ENCODE measurements at places on chromosomes 12 and 14. TPM values are rescaled to one million over a fixed set of nuclear protein-coding genes. Genes with fewer than 3 reads are reported as not detected.

- peak; percentile 2 for DNase-seq
These were observed 1.1 kb downstream of the NELL2 start for GRCh38 chr12:44874981-44875416.

GRCh38 chr12:128259556-128260070 is 7.4 kb upstream of the TMEM132C start:
- DNase-seq = peak; percentile 9

DNA sequence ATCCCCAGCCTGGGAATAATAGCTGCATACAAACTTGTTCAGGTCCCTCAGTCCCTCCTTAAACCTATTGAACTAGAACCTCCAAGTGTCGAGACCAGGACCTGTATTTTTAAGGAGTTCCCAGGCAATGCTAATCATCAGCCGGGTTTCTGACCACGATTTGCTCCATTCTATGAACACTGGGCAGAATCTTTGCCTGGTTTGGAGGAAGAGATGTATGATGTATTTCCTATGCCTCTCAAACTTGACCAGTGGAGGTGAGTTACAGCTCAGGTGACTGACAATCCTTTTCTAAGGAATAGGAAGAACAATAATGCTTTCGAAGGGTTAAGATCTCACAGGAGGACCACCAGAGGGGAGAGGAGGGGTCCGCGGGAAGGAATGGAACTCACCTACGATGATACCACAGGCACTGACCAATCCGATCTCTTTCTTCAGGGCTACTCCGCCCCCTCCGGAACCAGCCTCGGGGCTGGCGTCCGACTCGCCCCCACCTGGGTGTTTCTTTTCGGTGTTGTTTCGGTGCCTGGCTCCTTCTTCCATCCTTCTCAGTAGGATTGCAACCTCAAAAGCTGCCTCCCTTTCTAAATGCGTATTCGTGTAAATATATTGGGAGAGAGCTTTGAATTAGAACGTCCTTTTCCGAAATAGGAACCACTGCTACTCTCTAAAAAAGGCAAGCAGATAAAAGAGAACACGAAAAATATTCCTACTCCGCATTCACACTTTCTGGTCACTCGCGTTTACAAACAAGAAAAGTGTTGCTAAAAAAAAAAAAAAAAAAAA is 895 bp downstream of the SLC7A8 start:
- DNase-seq = peak; percentile 80

DNA sequence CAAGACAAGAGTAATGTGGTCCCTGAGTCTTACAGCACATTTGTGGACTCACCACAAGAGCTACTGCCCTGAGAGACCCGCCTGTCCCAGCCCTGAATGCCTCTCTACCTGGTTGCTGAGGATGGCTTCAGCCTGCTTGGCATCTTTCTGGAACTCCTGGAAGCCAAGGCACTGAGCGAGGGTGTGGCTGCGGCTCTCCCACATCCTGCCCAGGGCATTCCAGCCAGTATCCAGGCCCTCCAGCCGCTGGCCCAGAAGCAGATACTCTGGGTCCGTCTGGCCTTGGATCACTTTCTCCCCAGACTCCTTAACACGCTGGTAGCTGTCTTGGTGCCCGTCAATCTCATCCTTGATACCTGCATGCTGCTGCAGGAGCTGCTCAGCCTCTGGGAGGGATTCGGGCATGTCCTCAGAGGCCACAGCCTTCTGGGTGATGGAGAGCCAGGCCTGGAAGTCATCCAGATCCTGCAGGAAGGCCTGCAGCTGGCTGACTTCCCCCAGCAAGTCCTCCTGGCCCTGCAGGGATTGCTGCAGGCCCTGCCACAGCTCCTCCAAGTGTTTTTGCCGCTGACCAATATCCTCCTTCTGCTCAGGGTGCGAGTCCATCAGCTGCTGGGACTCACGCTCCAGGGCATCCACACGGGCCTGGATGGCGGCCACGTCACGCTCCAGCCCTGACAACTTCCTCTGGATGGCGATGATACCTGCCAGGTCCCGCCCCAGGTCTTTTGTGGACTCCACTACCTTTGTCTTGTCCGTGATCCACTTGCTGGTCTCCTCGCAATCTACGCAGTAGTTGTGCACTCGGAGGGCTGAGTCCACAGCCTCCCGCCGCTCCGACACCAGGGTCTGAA is 82.3 kb downstream of the PLEKHG3 start:
- DNase-seq = no peak

DNA sequence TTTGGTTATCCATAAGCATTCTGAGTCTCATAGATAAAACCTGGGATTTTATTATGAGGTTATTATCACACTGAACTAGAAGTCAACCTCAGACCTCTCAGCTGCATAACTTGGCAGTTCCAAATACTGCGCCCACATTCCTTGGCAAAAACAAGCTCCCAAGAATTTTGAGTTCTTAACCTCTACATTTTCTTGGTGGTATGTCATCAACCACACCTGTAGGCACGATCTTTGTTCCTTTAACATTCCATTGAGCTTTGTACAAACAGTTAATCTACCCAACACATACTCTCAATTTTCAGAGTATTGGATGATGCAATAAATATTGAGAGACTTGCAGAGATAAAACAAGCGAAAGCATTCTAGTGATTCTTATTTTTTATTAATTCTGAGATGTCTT is 371.8 kb upstream of the PRICKLE1 start:
- DNase-seq = peak; percentile 13

- no peak for DNase-seq
These were observed 107.9 kb downstream of the PRKCH start for GRCh38 chr14:61429316-61429715.

GRCh38 chr12:52320784-52321400 is at the start of gene KRT83:
Gene KRT83 (minus strand): TSS chr12:52321398. CDS start chr12:52321335, 63 bp downstream.
- DNase-seq = no peak

- DNase-seq = peak; percentile 79
These were observed at the start of gene CDH24 for GRCh38 chr14:23056956-23057756. Gene CDH24 (minus strand): TSS chr14:23057520. CDS start chr14:23055733, 1,787 bp downstream.

DNA sequence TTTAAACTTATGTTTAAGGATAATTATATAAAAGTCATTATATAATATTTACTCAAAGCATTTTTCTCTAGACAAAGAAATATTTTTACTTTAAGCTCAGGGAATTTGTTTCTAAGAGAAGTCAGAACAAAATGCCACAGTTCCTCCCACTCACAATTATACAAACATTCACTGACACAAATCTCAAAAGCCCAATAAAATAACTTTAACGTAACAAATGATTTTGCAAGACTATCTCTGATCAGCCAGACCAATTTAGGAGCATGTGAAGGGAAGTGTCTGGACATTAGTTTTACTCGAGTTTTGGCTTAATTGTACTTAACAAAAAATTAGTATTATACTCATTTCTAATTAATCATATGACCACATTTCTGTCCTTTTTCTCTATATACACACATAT is 41.2 kb downstream of the COCH start:
- no peak for DNase-seq

DNA sequence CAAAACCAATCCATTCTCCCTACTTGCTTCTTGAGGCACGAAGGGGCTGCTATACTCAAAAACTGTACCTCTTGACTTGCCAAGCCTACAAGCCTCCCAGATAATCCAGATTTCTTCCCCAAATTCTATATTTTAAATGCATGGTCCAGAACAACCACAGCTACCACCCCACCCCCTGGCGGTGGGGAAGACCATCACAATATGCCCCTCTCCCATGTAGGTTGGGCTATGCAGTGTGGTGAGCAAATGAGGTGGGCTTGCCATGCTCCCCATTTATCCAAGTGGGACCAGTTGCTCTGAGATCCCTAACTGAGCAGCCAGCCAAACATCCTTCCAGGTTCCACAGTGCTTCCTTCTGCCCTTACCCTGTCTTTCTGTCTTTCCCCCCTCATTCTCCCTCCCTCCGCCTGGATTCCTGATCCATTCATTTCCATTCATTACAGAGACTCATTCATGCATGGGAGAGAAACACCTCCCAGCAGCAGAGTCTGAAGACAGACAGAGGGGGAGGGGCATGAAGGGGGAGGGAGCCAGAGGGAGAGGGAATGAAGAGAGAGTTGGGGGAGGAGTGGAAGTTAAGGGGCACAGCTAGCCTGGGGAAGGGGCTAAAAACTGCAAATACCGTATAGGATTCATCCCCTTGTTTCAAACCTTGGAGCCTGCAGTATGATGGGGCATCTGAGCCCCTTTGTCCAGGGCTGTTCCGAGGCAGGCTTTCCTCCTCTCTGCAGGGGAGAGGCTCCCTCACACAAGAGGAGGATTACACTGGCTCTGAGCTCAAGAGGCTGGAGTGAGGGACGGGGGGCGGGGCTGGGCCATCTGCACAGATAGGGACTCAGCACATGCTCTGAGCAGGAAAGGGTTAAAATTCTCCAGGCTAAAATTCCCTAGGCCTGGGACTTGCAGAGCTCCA is 4.4 kb downstream of the ZNF219 start:
- DNase-seq = peak; percentile 73

DNA sequence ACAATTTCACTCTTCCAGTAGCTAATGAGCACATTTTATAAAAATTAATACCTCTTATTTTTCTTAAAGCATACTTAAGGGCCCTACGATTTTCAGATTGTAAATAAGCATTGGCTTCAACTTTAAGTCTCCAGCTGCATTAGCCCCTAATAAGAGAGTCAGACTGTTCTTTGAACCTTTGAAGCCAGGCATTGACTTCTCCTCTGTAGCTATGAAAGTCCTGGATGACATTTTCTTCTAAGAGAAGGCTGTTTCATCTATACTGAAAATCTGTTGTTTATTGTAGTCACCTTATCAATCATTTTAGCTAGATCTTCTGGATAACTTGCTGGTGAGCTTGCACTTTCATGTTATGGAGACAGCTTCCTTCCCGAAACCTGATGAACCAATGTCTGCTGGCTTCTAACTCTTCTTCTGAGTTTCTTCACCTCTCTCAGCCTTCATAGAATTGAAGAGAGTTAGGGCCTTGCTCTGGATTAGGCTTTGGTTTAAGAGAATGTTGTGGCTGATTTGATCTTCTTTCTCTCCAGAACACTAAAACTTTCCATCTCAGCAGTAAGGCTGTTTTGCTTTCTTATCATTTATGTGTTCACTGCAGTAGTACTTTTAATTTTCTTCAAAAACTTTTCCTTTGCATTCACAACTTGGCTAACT is 377.1 kb upstream of the RGS6 start:
- DNase-seq = no peak

- DNase-seq = no peak
These were observed 158.0 kb upstream of the AMIGO2 start for GRCh38 chr12:47237751-47238211.

DNA sequence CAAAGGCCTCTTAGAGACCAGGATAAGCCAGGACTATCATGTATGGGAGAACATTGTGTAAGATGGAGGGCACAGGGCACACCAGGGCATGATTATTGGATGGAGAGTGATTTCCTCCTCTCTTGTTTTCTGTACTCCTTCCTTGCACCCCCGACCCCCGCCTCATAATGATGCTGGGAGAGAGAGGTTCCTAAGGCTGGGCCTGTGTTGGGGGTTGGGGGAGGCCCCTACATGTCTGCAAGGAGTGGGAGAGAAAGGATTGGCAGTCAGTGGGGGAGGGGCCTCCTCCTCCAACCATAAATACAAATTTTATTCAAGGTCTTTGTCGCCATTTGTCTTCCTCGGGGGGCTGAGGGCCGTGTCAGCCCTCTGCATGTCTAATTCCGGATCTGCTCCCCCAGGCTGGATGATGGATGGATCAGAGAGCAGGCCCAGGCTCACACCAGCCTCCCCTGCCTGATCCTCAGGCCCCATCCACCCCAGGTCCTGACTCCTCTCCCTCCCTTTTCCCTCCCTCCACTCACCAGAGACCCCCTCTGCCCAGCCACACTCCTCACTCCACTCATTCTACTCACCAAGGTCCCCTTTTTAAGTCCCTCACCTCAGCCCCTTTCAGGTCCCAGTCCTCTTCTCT is 2.0 kb upstream of the C1QL4 start:
- DNase-seq = no peak

GRCh38 chr12:31227401-31227981 is 98.5 kb downstream of the SINHCAF start:
- DNase-seq = no peak

DNA sequence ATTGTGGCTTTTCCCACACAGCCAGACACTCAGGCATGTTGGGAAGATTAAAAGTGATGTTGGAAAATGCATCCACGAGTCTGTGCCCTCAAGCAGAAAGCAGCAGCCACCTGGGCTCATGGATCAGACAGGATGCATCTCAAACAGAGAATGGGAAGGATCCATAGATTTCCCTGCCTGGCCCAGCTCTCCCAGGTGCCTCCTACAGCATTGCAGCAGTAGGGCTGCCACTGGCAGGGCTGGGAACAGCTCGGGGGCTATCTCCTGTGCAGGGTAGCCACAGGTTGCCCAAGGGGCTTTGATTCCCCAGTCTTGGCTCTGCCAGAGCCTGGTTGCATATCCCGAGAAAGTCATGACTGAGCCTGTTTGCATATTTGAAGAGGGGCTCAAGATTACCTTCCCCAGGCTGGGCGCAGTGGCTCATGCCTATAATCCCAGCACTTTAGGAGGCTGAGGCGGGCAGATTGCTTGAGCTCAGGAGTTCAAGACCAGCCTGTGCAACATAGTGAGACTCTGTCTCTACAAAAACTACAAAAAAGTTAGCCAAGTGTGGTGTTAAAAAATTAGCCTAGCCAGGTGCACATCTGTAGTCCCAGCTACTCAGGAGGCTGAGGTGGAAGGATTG is 19.5 kb downstream of the C14orf132 start:
- DNase-seq = no peak

DNA sequence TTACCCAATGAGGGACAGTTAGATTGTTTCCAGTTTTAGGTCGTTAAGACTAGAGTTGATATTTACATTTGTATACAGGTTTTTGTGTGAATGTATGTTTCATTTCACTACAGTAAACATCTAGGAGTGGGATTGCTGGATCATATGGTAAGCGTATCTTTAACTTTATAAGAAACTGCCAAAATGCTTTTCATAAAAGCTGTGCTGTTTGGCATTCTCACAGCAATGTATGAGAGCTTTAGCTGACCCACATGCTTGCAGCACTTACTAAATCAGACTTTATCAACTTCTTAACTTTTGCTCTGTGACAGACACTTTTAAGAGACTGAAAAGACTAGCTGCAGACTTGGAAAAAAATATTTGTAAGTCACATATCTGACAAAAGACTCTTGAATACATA is 262.5 kb upstream of the PELI2 start:
- no peak for DNase-seq

DNA sequence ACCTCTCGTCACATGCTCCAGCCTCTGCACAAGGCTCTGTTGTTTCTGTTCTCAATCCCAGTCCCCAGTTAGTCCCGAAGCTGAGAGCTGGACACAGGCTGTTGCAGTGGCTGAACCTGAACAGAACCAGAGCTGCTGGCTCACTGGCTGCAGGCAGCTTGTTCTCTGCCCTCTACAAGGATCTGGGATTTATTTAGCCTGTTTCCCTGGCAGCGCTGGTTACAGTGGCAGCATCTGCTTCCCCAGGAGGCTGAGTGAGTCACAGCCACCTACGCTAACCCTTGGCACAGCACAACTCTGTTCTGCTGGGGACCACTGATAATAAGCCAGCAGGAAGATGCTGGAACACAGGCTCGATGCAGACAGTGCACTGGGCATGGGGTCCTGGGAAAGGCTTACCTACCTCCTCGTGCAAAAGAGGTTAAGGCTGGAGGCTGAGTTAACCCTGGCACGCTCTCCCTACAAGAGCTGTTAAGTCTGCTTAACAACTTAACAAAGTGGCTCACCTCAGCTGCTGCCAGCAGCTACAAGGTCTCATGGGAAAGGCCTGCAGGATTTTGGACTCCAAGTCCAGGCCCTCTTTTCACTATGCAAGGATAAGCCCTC is 299.6 kb downstream of the PCNX1 start:
- DNase-seq = no peak

C12orf54 gene
- not detected for total RNA-seq

PLCZ1 gene
- not detected for total RNA-seq

CD69 gene
- 18.2 TPM for total RNA-seq

MYF5 gene
- total RNA-seq = not detected

TUBA1C gene
- total RNA-seq = 80.6 TPM

KLHL33 gene
- 2.0 TPM for total RNA-seq

TTC5 gene
- total RNA-seq = 15.9 TPM
